ENCODE measurements at places on chromosomes 13 and 19.

GRCh38 chr19:10876459-10877240, 5.3 kb downstream of the CARM1 start:
- no peak for DNase-seq

DNA sequence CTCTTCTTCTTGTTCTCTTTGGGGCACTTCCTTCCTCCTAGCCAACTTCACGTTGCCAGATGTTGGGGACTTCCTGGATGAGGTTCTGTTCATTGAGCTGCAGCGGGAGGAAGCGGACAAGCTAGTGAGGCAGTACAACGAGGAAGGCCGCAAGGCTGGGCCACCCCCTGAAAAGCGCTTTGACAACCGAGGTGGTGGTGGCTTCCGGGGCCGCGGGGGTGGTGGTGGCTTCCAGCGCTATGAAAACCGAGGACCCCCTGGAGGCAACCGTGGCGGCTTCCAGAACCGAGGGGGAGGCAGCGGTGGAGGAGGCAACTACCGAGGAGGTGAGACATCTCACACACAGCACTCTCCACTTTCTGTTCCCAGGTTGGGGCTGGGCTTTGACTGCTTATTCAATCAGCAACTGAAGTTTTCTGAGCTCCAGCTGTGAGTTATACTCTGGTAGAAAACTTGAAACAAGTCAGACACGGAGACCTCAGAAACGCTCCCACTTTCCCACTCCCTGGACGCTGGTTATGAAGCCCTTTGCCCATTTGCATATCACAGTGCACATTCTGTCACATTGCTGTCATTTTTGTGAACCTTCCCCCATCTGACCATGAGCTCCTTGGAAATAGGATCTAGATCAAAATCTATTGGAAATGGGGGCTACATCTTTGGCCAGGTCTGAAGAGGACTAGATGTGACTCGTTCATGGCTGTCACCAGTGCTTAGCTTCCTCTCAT, 7.2 kb upstream of the CCDC97 start:
- DNase-seq, result no peak

- DNase-seq, result no peak
Observed at GRCh38 chr13:27927444-27928352, 7.9 kb downstream of the PDX1 start.

DNA sequence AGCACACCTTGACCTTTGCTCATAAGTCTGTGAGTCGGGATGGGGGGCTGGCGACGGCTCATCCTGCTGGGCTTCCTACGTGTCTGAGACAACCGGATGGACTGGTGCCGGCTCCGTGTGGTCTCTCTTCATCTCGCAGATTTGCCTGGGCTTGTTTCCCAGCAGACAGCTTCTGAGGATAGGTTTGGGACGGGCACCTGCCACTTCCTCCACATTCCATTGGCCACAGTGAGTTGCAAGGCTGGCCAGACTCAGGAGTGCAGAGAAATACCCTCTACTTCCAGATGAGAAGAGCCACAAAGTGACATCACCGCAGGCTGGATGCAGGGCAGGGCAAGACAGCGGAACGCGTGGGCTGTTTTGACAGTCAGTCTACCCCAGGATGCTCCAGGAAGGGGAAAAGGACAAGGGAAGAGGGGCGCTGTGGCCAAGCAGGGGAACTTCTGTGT, 48.1 kb downstream of the IRS2 start:
- no peak for DNase-seq

- DNase-seq, result no peak
Observed at GRCh38 chr19:31575846-31576335, 226.7 kb upstream of the TSHZ3 start.

GRCh38 chr19:13069415-13070359, 33.0 kb downstream of the LYL1 start:
- no peak for DNase-seq

- DNase-seq, result no peak
Observed at GRCh38 chr13:75458696-75459422, 23.1 kb downstream of the TBC1D4 start.

DNA sequence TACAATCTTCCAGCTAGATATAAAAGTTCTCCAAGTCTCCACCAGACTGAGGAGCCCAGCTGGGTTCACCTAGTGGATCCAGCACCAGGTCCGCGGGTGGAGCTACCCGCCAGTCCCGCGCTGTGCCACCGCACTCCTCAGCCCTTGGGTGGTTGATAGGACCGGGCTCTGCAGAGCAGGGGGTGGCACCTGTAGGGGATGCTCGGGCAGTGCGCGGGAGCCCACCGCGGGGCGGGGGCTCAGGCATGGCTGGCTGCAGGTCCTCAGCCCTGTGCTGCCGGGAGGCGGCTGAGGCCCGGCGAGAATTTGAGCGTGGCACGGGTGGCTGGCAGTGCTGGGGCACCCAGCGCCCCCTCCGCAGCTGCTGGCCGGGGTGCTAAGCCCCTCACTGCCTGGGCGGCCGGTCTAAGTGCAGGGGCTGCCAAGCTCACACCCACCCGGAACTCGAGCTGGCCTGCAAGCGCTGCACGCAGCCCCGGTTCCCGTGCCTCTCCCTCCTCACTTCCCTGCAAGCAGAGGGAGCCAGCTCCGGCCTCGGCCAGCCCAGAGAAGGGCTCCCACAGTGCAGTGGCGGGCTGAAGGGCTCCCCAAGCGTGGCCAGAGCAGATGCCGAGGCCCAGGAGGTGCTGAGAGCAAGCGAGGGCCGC, 542.8 kb upstream of the PCDH9 start:
- no peak for DNase-seq

- DNase-seq, result no peak
Observed at GRCh38 chr19:12411893-12412292, 10.8 kb upstream of the ZNF799 start.

- no peak for DNase-seq
Observed at GRCh38 chr19:46460981-46461380, 10.4 kb downstream of the PNMA8A start.

DNA sequence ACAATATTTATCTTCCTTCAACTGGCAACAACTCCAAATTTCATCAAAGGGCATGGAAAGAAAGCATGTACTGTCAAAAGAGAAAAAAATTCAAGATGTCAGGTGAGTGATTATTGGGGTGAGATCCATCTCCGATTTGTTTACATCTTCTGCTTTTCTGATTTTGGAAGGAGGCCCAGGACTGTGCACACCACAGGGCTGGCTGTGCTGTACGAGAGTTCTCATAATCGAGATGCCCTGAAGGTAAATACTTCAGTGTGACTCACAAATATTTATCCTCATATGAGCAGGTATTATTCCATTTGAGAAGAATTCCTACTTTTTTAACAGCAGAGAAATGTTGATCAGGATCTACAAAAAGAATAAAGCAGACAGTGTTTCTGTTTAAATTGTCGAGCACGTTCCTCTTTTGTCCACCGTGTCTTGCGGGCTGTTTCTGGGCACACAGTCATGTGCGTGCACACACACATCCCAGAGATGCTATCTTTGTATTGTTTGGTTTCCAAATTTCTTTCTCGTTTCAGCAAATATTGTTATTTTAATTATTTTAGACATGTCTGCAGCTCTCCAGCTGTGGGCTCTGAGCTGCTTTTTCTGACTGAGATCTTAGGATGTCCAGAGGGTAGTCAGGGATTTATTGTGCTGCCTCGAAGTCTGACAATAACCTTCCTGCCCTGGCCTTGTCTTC, 103.8 kb downstream of the KL start:
- DNase-seq, result no peak

- DNase-seq, result no peak
Observed at GRCh38 chr19:10701955-10702525, 801 bp downstream of the QTRT1 start.

GRCh38 chr13:94020833-94021232, 458.6 kb downstream of the DCT start:
- no peak for DNase-seq

DNA sequence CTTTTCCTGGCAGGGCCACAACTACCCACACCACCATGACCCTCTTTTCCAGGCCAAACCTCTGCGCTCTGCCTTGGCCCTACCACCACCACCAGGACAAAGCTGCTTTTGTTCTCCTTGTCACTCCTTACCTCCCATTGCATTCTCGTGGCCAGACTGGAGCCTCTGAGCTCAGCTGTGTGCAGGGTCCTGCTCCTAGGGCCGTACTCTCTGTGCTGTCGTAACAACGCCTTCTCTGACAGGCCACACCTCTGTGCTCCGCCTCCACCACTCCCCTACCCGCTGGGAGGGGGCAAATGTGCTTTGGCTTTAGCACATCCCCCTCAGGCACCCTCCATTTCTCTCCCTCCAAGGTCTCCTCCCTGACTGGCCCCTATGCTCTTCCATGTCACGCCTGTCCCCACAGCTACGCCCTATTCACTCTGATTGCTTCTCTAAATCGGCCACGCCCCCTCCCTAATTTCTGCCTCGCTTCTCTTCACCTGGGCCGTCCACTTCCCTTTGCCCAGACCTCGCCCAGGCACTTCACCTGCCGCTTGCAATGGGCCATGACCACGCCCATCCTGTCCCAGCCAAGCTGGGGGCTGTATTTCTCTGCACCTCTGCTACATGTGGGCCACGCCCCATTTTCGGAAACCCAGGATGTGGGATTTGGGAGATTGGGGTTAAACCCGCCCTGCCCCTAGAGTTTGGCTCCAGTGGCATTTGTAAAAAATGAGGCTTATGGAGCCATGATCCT, 472.3 kb downstream of the KLF12 start:
- no peak for DNase-seq

- DNase-seq, result no peak
Observed at GRCh38 chr19:49473868-49474541, at the start of gene FLT3LG. FLT3LG (plus strand) TSS chr19:49474215; CDS start chr19:49474640, 425 bp downstream.

DNA sequence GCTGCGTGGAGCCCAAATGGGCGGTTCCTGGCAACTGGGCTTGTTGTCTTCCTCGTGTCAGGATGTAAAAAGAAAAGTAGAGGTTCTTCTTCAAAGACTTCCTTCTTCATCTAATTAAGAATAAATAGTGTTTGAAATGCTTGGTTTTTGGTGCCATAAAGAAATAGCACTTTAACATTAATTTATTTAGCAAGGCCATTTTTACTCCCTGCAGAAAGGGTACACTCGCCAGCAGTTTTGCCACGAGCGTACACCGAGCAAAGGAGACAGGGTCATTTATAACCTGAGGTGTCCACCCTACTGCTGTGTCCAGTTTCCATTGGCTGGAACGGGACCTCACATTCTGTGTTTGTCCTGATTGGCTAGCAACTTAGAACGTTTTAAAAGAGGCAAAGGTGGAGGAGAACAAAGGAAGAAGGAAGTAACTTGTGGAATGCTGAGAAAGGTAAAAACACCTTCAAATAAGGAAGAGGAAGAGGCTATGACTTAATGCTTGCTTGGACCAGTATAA, 21.8 kb upstream of the OR10H1 start:
- no peak for DNase-seq

DNA sequence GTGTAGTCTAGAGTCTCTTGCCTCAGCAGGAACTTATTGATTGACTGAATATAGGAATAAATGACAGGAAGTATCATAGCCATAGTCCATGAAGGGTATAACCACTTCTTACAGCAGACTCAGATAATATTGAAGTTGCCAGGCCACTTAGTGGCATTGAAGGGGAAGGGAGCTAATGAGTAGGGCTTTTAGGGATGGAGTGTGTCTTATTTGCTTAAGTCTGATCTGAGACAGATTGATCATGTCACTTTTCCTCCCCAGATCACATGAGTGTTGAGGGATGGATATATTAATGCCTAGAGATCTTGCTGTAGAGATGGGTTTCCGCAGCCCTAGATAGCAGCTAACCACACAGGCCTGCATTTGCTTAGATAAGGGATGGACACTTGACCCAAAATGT, 62.2 kb upstream of the NBEA start:
- no peak for DNase-seq

GRCh38 chr19:6482343-6482686, 728 bp upstream of the DENND1C start:
- no peak for DNase-seq

- no peak for DNase-seq
Observed at GRCh38 chr19:3855320-3855719, 13.5 kb downstream of the ZFR2 start.

GRCh38 chr19:2043251-2043641, 7.8 kb downstream of the MKNK2 start:
- no peak for DNase-seq

DNA sequence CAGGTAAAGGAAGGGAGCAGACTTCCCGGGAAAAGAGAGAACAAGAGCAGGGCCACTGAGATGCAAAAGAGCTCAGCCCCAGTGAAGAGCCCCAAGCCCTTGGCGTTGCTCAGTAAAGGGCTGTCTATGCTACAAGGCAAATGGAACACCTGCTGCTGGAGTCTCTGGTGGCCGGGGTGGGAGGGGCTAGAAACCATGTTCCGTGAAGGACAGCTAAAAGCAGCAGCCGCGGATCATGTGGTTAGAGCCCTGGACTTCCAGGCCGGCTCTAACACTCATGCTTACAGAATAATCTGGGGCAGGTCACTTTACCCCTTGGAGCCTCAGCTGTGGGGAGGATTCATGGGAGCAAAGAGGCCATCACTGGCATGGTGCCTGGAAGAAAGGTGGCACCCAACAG, 17.8 kb downstream of the POU2F2 start:
- DNase-seq, result no peak

- DNase-seq, result no peak
Observed at GRCh38 chr19:3060857-3061181, 1.5 kb downstream of the TLE5 start.

DNA sequence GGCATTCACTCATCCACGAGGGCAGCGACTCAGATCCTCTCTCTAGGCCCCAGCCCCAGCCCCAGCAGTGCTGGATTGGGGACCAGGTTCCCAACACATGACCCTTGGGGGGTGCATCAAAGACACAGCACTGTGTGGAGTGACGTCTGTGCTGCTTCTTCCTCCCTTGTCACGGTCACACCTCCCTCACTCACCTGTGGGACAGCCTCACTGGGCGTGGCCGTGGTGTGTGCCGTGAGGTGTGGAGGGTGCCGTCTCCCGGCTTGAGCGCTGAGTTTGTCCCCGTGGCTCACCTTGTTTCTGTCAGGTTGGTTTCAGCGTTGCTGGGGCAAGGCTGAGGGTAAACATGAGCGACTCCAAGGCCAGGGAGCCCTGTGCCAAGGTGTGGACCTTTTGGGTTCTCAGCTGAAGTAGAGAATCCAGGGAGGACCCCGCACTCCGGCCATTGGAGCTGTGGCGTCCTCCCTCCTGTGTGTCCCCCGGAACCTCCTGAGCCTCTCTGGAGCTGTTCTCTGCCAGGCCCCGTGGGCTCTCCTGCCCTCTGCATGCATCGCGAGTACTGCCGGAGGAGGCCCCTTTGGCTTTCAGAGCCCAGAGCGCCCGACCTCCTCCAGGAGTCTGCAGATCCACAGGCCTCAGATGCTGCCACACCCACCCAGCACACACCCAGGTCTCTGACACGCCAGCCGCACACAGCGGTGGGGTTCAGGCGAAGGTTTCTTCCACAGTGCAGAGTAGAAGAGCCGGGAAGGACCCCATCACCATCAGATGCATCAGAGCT, 33.6 kb downstream of the CSNK1G2 start:
- no peak for DNase-seq

DNA sequence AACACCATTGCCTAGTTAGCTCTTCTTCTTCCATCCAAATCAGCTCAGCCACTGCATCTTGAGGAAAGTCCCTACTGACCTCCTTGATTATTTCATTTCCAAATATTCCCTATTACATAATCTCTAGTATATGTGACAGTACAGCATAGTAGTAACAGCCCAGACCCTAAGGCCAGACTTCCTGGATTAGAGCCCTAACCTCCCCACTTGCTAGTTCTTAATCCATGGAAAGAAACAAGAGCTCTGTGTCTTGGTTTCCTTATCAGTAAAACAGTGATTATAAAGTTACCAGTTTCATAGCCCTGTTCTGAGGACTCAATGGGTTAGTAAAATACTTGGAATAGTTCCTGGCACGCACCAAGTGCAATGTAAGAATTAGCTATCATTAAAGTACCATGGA, 153.0 kb downstream of the RAP2A start:
- DNase-seq, result no peak

Measured in right renal pelvis (tissue), 4 donors.